ENCODE measurements at places on chromosomes 2 and 18. TPM values are rescaled to one million over a fixed set of nuclear protein-coding genes. Genes with fewer than 3 reads are reported as not detected.
A peak's percentile ranks its signal among the peaks of the same experiment; 100 is the strongest.

NEURL3 gene
- total RNA-seq, result not detected

DNA sequence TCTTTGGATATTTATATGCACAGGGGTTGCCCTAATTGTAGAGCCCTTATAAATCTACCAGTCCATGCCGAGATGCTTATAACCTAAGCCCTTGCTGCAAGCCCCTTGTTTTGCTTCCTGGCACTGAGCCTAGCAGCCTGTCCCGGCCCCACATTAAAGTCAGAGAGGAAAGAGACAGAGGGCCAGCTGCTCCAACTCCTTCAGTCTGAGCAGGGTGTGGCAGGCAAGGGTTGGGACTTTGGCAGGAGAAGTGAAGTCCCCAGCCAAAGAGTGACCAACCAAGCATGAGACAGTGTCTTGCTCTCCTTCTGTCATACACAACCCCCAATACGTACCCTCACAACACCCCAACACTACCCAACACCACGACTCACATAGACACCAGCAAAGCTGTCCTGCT is 54.7 kb upstream of the FZD7 start:
- H3K36me3 ChIP-seq, result no peaks in the 10 kb centered on the region
- DNase-seq, result no peak
- peaks cover 9% of the 10 kb centered on the region for H3K4me1 ChIP-seq
- peaks cover 5% of the 10 kb centered on the region for H3K27me3 ChIP-seq
- H3K4me3 ChIP-seq, result no peak overlapping the region

DNA sequence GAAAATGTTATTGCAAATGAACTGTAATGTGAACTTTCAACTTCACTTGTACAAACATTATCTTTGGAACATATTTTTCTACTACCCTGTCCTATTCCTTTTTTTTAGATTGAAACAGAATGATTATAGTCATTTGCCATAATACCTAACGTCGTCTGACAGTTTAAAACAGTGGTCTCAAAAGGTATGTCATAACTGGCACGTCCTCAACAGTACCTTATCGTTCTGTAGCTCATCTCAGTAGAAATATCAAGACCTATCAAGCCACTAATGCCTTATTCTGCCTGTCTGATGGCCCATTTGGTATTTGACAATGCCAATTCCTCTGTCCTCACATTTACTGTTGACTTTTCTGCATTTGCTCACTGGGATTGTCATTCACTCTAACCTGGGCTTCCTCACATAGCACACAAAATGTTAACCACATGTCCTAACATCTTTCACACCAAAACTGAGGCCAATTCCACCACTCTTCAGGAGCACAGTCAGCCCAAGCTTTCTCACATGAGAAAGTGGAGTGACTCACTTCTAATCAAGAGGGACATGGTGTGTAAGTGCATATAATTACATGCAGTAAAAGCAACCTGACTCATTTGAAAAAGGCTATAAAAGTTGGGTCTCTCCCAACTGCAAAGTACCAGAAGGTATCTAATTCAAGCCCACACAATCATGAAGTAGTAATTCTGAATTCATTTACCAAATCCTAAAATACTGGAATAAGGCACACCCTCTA is 34.8 kb downstream of the DNER start:
- H3K27ac ChIP-seq, result no peak overlapping the region
- DNase-seq, result no peak
- no peaks in the 10 kb centered on the region for H3K4me1 ChIP-seq
- H3K4me3 ChIP-seq, result no peak overlapping the region

GRCh38 chr2:61320181-61320580 is 150.7 kb downstream of the USP34 start:
- no peak for DNase-seq
- peaks cover 24% of the 10 kb centered on the region for H3K36me3 ChIP-seq
- no peak overlapping the region for H3K4me3 ChIP-seq
- no peaks in the 10 kb centered on the region for H3K27me3 ChIP-seq
- no peaks in the 10 kb centered on the region for H3K4me1 ChIP-seq

NR4A2 gene
- 1.8 TPM for total RNA-seq

DNA sequence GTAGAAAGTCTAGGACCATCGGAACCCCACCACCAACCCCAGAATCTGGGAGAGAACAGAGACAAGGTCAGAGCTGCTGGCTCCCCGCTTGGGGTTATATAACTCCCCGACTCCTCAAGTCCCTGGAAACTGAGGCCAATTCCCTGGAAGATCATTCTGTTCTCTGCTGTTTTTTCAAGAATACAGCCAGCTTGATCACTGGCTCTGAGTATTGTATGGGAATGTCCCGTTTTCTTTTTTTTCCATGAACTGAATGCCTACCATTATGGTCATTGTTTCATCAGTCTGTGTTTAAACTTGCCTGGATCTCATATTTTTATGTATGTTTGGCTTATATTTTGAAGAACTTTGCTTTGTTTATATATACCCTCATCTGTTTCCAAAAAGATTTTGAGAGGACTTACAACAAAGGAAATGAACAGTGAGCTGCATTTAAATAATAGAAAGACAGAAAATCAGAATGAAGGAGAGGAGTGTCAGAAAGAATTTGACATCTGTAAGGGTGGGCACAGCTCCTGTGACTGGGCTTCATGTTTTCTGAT is 90.0 kb upstream of the ALPP start:
- H3K27me3 ChIP-seq, result no peaks in the 10 kb centered on the region
- H3K4me3 ChIP-seq, result no peak overlapping the region
- peaks cover 16% of the 10 kb centered on the region for H3K36me3 ChIP-seq
- peaks cover 13% of the 10 kb centered on the region for H3K4me1 ChIP-seq
- no peak overlapping the region for H3K27ac ChIP-seq

TMEM247 gene
- total RNA-seq, result not detected

XIRP2 gene
- 0.08 TPM for total RNA-seq

DNA sequence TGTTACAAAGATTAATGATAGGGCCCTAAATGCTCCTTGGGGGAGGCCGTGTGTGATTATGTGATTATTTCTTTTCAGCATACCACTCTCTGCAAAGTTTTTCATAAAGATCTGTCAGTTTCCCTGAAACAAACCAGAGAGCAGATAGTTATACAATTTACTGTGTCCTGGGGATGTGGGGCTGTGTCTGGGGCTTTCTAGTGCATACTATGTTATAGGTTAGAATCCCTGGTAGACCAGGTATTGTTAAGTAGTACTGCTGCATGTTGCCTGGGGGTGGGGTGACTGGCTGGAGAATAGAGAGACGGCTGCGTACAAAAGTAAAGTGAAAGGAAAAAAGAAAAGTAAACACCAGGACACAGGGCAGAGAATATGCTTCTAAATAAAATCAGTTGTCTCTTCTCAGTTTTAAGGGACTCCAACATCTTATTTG is 3.3 kb upstream of the CCBE1 start:
- H3K36me3 ChIP-seq, result no peaks in the 10 kb centered on the region
- H3K4me3 ChIP-seq, result no peak overlapping the region
- H3K27me3 ChIP-seq, result no peaks in the 10 kb centered on the region
- peaks cover 32% of the 10 kb centered on the region for H3K4me1 ChIP-seq
- peak overlapping the region; percentile 9 for H3K27ac ChIP-seq

DNA sequence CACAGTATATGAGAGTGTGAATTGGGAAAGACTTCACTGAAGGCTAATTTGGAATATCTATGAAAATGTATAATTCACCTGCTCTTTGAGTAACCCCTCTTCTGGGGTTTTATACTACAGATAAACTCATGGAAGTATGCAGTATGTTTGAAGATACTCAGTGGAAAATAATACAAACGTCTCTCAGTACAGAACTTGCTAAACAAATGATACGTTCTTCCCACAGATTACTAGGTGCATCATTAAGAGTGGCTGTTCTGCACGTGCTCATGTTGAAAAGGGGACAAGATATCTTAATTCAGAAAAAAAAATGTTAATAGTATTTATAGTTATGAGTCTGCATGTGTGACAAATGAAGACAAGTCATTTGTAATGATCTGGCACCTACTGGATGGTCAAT is 70.2 kb upstream of the EPAS1 start:
- H3K36me3 ChIP-seq, result no peaks in the 10 kb centered on the region
- no peak overlapping the region for H3K4me3 ChIP-seq
- no peak for DNase-seq
- H3K4me1 ChIP-seq, result peaks cover 18% of the 10 kb centered on the region
- peaks cover 13% of the 10 kb centered on the region for H3K27me3 ChIP-seq

- no peaks in the 10 kb centered on the region for H3K36me3 ChIP-seq
- H3K27ac ChIP-seq, result no peak overlapping the region
- H3K4me1 ChIP-seq, result no peaks in the 10 kb centered on the region
These were observed 152.9 kb downstream of the MYO3B start for GRCh38 chr2:170330881-170331280.

DNA sequence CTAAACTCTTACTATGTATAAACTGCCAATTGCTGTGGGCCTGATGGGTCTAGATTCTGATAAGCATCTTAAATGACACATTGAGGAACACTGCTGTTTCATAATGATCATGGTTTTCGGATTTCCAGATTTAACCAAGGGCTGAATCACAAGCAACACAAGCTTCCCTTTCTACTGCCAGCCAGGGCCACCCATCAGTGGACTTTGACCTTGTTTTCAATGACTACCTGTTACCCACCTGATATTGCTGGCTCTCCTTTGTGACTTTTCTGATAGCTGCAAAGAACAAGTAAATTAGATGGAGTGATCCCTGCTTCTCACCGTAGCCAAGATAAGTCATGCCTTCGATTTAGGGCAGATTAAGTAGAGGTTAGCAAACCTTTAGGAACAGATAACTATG is 259.0 kb downstream of the PAX3 start:
- H3K4me3 ChIP-seq, result no peak overlapping the region
- DNase-seq, result no peak
- H3K27ac ChIP-seq, result no peak overlapping the region
- H3K4me1 ChIP-seq, result no peaks in the 10 kb centered on the region
- H3K36me3 ChIP-seq, result no peaks in the 10 kb centered on the region

CCDC142 gene
- 20.6 TPM for total RNA-seq

DNA sequence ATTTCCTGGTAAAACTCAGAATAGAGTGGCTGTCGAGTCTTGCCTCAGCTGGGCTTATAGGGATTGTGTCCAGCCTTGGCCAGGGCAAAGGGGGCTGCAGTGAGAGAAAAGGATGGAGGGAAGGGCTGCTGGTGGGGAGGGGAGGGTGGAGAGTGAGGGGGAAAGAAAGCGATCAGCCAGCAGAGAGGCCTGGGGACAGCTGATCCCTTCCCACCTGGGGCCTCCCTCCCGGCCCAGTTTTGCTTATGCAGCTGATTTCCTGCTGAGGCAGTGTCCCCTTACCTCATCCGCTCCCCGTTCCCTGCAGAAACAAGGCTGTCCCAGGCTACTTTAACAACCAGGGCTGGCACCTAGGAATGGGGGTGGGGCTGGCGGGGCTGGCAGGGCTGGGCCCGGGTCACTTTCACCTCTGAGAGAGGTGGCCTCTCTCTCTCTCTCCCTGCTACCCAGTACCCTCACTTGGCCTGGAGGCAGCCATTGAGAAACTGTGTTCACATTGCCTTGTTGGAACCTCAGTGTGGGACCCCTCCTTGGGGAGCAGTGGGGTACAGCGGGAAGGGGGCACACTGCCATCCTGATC is 12.2 kb upstream of the GMPPA start:
- no peak for DNase-seq
- no peak overlapping the region for H3K27ac ChIP-seq
- peaks cover 3% of the 10 kb centered on the region for H3K36me3 ChIP-seq
- H3K27me3 ChIP-seq, result no peaks in the 10 kb centered on the region

DNA sequence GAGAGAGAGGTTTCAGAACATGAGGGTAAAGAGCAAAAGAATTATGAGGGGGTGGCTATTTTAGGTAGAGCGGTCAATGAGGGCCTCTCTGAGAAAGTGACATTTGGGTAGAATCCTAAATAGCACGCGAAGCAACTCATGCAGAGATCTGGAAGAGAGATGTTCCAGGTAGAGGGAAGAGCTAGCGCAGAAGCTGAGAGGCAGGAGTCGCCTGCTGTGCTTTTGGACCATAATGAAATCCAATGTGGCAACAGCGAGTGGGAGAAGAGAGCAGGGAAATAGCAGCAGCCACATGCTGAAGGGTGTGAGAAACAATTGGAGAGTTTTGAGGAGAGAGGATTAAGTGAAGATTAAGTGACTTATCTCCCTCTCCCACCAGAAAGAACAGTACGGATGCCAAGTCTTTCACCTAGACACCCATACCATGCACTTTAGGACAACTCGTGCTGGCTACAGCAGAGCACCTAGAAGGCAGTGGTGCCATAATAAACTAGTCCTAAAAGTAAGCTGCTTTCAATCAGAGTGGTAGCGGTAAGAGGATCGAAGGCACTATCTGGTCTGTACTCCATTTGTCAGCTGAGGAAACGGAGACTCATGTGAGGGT is 129.7 kb downstream of the LRP2 start:
- no peak for DNase-seq
- H3K4me1 ChIP-seq, result no peaks in the 10 kb centered on the region
- H3K4me3 ChIP-seq, result no peak overlapping the region
- H3K36me3 ChIP-seq, result no peaks in the 10 kb centered on the region
- peaks cover 3% of the 10 kb centered on the region for H3K27me3 ChIP-seq

MARS2 gene
- total RNA-seq, result 4.2 TPM

GRCh38 chr2:144894612-144895599 is 375.0 kb upstream of the ZEB2 start:
- H3K4me3 ChIP-seq, result no peak overlapping the region
- H3K27ac ChIP-seq, result peak overlapping the region; percentile 24
- DNase-seq, result no peak

DNA sequence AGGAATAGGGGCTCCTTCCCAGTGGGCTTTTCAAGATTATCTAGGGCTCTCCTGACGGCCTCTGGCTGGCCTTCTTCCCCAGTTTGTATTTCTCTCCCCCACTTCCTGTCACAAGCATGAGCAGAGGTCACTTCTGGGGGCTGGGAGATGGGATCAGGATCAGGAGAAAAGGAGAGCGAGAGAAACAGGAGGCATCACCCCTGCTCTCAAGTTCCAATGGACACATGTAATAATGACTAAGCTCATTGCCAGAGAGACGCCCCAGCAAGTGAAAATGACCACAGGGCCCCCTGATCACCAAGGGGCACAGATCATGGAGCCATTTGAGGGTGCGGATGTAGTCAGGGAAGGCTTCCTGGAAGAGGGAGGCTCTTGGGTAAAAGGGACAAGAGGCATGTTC is 92.1 kb downstream of the SMAD7 start:
- peaks cover 43% of the 10 kb centered on the region for H3K36me3 ChIP-seq
- H3K27ac ChIP-seq, result peak overlapping the region; percentile 84
- H3K4me3 ChIP-seq, result no peak overlapping the region
- H3K4me1 ChIP-seq, result peaks cover 78% of the 10 kb centered on the region

DNA sequence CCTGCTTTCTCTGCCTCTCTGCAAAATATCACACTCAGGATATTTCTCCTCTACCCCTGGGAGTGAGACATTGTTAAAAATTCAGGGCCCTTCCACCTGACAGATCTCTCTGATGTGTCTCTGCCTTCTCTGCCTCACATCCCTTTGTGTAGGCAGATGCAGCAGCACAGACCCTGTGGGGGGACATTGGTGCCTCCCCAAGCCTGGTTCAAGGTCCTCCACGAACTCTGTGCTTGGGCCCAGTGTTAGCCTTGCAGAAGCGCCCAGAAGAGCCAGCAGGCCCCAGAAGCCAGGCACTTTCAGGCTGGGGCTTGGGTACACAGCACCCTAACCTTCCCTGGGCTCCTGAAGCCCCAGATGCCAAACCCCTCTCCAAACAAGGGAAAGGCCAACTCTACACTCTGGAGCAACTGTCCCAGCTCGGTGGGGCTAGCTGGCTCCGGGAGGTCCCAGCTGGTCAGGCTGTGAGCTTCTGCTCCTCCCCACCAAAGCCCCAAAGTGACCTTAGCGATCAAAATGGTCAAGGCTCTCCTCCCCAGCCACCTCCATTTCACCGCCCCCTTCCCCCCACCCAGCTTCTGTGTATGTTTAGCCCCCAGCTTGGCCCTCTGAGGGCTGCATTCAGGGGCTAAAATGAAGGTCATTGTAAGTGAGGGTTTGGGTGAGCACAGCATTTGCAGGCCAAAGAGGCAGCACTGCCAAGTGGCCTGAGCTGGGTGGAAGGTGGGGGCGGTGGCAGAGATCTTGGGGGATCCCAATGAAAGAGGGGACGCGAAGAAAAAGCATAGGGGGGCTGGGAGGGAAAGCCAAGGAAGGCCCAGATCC is 2.6 kb downstream of the HOXD9 start:
- DNase-seq, result no peak
- no peak overlapping the region for H3K4me3 ChIP-seq
- H3K4me1 ChIP-seq, result peaks cover 20% of the 10 kb centered on the region
- peaks cover 81% of the 10 kb centered on the region for H3K27me3 ChIP-seq

Measured in osteocyte (in vitro differentiated cells).